ENCODE measurements at places on chromosomes 6 and 20. TPM values are rescaled to one million over a fixed set of nuclear protein-coding genes. Genes with fewer than 3 reads are reported as not detected.
A peak's percentile ranks its signal among the peaks of the same experiment; 100 is the strongest.

C6orf58 gene
- total RNA-seq: not detected

DNA sequence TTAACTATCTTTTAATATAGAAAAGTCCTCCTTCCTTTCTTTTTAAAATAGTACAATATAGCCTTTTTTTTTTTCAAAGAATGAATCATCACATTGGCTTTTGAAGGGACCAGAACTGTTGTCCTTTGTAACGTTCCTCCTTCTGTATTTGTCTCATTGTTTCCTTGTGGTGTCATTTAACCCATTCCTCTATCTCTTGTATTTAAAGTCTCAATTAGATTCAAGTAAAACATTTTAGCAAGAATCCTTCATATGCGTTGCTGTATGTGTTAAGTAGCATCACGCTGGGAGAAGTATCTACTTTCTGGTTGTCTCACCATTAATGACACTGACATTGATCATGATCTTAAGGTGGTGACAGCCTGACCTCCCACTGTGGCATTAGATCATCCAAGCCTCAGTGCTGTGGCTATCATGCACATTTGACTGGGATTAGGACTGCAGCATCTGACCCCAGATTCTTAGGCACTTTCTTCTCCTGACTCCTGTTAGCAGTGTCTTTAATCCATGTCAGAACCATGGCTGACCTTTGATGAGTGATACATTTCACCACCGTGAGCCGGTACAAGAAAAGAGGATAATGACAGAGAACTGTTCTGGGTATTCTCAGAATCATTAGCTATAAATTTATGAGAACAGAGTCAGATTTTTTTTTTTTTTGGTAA lies 67.5 kb upstream of the TFB1M start:
- no peak for DNase-seq

GRCh38 chr6:25270559-25270958 lies 8.6 kb upstream of the CARMIL1 start:
- no peak for DNase-seq

GRCh38 chr6:164661716-164662115 lies 647.7 kb downstream of the C6orf118 start:
- DNase-seq: no peak

DNA sequence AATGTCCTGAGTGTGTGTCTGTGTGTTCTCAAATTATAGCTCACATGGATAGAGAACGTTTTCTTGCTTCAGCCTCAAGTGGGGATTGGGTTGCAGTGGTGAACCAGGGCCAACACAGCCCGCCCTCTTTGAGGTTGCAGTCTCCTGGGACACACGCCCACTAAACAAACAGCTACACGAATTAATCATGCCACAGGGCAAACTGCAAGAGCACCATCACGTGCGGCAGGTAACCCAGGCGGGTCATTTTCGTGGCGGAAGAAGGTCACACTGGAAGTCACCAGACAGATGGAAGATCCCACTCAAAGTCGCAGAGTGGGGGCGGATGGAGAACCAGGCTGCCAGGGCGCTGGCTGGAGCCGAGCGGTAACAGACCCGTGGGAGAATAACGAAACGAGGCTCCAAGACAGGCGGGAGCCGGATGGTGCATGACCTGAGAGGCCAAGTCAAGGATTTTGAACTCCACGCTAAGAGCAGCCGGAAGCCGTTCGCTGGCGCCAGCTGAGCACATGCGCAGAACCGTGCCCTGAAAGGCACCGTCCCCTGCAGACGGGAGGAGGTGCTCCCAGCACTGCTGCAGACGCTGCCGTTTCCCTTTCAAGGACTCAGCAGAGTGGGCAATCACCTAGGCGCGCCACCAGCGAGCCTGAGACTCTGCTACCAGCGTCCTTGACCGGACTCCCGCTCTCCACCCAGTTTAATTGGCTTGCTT lies 10.7 kb downstream of the DLL1 start:
- DNase-seq: peak; percentile 85

DNA sequence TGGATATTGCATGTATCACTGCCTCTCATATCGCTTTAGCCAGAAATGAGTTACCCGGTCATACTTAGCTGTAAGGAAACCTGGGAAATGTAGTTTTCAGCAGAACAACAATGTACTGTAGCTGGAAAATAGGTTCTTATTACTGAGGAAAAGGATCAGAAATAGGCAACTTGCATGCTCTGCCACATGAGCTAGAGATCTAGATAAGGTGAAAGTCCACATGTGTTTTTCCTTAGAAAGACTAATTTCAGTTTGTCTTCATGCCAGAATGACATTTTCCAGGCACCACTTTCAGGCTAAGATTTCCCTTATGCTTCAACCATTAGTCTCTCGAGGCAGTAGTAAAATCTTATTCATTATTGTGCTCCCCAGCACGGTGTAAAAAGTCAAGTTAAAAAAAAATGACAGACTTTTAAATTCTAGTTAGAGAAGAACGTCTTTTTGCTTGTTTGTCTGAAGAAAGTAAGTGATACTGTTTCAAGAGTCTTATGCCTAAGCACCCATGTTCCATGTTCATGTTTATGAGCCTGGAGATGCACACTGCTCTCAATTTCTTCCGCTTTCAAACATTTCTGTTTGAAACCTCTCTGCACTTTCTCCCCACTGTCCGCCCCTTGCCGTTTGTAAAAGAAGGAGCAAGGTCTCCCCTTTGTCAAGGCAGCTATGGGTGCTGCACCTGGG lies 67.6 kb downstream of the ZNF831 start:
- no peak for DNase-seq

GRCh38 chr20:33880396-33880795 lies 69.2 kb downstream of the CHMP4B start:
- no peak for DNase-seq

DNA sequence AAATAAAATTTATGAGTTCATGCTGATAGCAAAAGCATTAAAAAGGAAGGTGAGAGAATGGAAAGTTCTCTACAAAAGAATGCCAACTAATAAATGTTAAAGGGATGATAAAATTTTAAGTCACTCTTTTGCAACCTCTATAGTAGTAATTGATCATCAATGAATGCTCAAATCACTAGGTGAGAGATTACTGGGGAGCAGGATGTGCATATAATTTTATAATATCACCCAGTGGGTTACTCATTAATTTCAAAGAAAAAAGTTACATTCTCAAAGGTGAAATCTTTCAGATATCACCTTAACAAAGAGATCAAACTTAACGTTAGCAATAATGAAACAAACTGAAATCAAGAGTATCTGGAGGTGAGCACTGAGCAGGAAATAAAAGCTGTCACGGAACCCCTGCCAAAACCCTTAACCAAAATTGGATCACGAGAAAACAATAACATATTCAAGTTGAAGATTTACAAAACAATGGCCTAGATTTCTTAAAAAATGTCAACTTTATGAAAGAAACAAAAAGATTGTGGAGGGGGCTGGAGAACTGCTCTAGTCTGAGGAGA lies 45.5 kb upstream of the TMEM244 start:
- no peak for DNase-seq

- DNase-seq: no peak
These were observed 41.4 kb downstream of the SCAND1 start for GRCh38 chr20:35912881-35913280.

- DNase-seq: no peak
These were observed 512.1 kb downstream of the QKI start for GRCh38 chr6:163926642-163927041.

DNA sequence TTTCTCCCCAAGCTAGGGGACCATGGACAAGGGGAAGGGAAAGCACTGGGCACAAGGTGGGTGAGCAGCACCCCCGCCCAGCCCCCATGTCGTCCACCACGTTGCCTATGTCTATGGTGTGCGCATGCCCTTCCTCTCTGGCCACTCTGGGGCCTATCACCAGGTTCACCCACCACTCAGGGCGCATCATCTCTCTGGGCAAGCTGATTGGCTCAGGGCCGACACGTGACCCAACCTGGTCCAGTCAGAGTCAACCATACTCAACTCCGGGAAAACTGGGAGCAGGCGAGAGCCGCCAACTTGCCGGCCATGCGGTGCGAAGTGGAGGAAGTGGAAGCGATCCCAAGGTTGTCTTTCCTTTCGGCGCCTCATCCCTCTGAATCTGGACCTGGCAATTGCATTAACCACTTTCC lies 25.9 kb downstream of the ACSS1 start:
- DNase-seq: no peak

DNA sequence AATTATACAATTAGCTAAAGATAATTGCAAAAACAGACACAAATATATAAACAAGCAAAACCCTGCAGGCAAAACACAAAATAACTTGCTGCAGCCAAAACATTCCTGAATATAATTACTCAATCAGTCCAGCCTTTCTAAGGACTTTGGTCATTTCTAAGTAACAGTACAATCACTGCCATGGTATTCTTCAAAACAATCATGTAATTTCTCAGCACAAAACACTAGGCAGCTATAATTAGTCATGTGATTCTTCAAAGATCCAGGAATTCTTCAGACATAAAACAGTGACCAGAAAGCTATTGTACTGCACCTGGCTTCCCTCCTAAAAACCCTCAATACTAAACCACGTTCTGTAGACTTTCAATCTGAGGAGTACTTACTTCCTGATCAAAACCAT lies 881.1 kb downstream of the EPHA7 start:
- no peak for DNase-seq

DNA sequence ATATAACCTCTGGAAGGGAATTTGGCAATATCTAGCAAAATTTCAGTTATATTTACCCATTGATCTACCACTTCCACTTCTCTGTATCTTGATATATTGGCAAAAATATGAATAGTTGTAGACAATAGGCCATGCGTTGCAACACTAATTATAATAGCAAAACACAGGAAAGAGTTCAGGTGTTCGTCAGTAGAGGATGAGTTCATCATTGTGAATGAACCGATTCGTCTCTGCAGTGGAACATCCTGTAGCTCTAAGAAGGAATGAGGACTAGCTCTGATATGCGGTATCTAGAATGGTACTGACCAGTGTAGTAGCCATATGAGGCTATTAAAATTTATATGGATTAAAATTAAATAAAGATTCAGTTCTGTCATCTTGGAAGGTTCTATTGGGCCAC lies 8.3 kb downstream of the FAM83D start:
- DNase-seq: no peak

DNA sequence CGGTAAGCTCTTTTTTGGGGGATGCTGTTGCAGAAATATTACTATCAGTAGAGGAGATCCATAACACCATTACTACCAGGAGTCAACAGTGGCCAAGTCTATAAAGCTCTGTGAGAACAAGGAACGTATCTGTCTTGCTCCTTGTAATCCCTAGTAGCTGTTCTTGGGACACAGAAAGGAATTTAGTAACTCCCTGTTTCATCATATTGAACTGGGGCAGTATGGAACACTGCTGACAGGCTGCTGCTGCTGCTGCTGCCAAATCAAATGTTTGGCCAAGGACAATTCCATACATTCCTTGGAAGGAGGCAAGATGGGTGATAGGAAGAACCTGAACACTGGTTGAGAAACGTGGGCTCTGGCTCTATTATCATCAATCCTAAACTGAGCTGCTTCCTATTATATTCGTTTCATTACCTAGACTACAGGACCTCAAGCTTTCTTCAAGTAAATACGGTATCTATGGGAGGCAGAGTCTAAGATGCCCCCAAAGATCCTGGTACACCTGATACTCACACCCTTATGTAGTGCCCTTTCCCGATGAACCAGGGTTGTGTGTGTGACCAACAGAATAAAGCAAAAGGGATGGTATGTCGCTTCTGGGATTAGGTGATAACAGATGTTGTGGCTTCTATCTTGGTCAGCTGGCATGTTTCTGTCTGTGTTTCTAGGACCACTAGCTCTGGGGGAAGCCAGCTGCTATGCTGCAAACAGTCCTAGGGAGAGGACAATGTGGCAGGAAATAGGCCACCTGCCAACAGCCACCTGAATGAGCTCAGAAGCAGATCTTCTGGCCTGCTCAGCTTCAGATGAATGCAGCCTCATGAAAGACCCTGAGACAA lies 39.5 kb downstream of the ELOVL5 start:
- DNase-seq: no peak

GRCh38 chr6:48423640-48424365 lies 312.8 kb upstream of the PTCHD4 start:
- no peak for DNase-seq
